Mucosa of gallbladder (tissue), 1 donor: ENCODE measurements at places on chromosomes 4 and X. TPM values are rescaled to one million over a fixed set of nuclear protein-coding genes. Genes with fewer than 3 reads are reported as not detected.

The ADRA2C gene
- total RNA-seq = 6.4 TPM

The FAM184B gene
- total RNA-seq = not detected

The PDGFRA gene
- 51.5 TPM for total RNA-seq

The FAAH2 gene
- total RNA-seq = 5.1 TPM

The LIMCH1 gene
- 90.3 TPM for total RNA-seq

The SSX4 gene
- not detected for total RNA-seq

The FRAS1 gene
- total RNA-seq = 6.8 TPM

The JADE3 gene
- total RNA-seq = 8.4 TPM

The PDZD4 gene
- 15.1 TPM for total RNA-seq

The SPP1 gene
- 3,399 TPM for total RNA-seq

The GAB3 gene
- 4.6 TPM for total RNA-seq
